ENCODE measurements at places on chromosomes 1 and 21.

GRCh38 chr1:40133312-40133665 is 27.9 kb upstream of the RLF start:
- no peak for DNase-seq

- no peak for DNase-seq
Measured at GRCh38 chr1:201634261-201634660, 95.3 kb downstream of the NAV1 start.

- DNase-seq: peak; percentile 60
Measured at GRCh38 chr1:218475275-218475674, 130.1 kb downstream of the TGFB2 start.

GRCh38 chr1:93666613-93667384 is 14.8 kb downstream of the BCAR3 start:
- DNase-seq: peak; percentile 67

- DNase-seq: peak; percentile 78
Measured at GRCh38 chr1:212162635-212163034, 122.6 kb upstream of the PPP2R5A start.

- DNase-seq: peak; percentile 2
Measured at GRCh38 chr1:158248118-158248517, 6.1 kb upstream of the CD1A start.

DNA sequence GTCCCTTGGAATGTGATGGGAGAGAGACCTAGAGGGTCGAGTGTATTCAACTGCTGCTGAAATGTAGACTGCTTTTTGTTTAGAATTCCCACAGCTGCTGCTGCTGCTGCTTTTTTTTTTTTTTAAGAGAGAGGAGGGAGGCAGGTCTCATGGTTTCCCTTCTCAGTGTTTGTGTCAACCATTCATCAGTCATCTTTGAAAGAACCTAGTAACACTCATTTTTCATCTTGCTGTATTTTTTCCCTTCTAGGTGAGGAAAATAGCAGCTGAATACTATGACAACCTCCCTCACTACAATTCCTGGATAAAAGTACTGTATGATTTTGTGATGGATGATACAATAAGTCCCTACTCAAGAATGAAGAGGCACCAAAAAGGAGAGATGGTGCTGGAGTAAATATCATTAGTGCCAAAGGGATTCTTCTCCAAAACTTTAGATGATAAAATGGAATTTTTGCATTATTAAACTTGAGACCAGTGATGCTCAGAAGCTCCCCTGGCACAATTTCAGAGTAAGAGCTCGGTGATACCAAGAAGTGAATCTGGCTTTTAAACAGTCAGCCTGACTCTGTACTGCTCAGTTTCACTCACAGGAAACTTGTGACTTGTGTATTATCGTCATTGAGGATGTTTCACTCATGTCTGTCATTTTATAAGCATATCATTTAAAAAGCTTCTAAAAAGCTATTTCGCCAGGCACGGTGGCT is 9.2 kb downstream of the DEGS1 start:
- DNase-seq: no peak

DNA sequence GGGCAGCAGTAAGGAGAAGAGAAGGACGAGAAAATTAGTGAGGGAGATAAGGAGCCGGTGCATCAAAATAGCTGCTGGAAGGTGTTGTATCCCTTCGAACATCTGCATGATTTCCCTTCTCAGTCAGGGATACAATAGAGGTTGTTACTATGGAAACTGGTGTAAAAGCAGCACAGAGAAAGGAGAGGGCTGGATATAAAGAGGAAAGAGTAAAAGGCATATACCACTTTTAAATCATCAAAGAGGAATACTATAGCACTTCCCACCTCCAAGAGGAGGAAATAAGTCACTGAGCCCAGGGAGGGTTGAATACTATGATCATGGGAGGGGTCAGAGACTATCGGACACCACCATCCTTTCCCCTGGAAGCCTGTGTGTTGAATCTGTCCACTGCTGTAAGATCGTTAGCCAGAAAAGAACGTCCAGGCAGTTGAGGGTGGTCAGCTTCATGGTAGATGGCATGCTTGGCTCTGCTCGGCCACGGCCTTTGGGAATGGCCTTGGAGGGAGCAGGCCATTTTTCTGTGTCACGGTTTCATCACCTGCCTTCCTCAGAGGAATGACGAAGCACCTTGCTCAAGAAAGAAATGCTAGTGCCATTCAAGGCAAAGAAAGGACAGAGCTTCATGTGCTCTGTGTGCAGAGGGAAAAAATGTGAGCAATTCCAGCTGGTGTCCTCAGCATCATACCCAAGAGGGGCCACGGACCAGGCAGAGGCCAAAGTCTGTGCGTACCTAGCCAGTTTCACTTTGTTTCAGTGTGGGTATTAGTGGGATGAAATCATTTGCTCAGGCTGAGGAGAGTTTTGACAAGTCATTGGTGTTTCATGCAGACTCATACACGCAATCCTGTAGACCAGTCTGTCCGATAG is 64.2 kb downstream of the IRF2BP2 start:
- peak; percentile 46 for DNase-seq

- DNase-seq: no peak
Measured at GRCh38 chr1:16920951-16921350, 780 bp upstream of the CROCC start.

- no peak for DNase-seq
Measured at GRCh38 chr1:25711555-25712298, 88.3 kb upstream of the SELENON start.

- DNase-seq: peak; percentile 51
Measured at GRCh38 chr1:64895500-64895899, 70.8 kb downstream of the JAK1 start.

DNA sequence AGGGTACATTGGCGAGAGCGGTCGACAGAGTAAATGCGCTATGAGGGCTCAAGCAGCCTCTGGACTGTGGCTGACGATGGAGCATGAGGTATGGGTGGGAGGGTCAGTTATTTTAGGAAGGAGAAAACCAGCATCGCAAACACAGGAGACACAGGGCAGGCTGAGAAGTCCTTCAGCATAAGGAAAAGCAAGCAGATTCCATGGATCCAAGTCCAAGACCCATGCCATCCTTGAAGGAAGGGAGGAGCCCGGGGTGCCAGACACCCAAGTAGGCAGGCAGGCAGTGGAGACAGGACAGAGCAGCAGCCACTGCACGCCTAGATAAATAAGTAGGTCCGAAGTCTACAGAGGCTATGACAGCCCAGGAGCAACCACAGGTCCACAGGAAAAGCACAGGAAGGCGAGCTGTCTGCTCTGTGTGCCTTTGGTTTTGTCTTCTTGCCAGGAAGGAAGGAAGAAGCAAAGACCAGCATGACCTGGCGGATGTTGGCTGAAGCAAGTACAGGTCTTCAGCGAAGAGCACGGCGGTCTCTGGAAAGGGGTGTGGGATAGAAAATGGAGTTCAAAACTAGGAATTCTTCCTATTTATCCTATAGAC is 76.4 kb upstream of the SLC45A1 start:
- DNase-seq: no peak

DNA sequence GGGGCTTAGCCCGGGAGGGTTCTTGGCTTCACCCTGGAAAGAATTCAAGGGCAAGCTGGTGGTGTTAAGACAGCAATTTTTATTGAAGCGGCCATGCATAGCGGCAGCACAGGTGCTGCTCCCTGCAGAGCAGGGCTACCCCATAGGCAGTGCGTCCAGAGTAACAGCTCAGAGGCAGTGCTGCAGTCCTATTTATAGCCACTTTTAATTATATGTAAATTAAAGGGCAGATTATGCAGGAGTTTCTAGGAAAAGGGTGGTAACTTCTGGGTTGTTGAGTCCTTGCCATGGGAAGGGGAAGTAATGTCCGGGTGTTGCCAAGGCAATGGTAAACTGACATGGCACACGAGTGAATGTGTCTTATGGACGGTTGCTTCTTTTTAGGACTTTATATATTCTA is 57.0 kb downstream of the VPS26C start:
- DNase-seq: no peak

GRCh38 chr1:211708006-211708405 is 32.6 kb upstream of the NEK2 start:
- no peak for DNase-seq

GRCh38 chr1:94218332-94218731 is 19.1 kb downstream of the ARHGAP29 start:
- no peak for DNase-seq

DNA sequence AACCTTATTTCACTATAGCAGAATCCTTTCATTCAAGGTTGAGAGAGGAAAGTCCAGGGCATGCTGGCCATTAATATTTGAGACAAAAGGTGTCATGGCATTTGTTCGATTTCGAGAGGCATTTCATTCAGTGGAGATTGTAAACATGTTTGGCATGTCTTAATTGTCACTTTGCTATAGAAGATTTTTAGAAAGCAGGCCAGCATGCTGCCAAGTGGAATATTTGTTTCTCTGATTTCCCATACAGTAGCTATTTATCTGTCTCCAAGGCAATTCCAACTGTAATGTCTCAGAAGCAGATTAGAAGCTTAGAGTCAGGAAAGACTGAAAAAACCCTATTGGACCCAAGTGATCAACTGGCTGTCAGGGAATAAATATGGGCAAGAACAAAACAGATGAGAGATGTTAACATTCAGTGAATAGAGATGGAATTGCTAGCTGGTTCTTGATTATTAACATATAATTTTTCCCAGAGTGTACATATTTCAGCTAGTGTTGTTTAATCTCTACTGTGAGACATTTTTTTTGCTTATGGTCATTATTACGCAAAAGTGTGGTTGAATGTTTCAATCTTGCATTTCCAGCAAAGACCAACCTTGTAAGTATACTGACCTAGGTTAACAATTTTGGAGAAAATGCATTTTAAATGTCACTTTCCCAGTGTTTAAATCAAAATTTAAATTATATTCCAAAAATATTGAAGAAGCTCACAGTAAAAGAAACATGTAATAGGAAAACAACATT is 174.6 kb downstream of the KCNK2 start:
- DNase-seq: no peak

GRCh38 chr1:201649761-201650622 is 111.1 kb downstream of the NAV1 start:
- no peak for DNase-seq

GRCh38 chr1:168225476-168226190 is at the start of gene SFT2D2:
Gene SFT2D2 (plus strand): TSS chr1:168226004. CDS start chr1:168226080, 76 bp downstream.
- DNase-seq: peak; percentile 60

DNA sequence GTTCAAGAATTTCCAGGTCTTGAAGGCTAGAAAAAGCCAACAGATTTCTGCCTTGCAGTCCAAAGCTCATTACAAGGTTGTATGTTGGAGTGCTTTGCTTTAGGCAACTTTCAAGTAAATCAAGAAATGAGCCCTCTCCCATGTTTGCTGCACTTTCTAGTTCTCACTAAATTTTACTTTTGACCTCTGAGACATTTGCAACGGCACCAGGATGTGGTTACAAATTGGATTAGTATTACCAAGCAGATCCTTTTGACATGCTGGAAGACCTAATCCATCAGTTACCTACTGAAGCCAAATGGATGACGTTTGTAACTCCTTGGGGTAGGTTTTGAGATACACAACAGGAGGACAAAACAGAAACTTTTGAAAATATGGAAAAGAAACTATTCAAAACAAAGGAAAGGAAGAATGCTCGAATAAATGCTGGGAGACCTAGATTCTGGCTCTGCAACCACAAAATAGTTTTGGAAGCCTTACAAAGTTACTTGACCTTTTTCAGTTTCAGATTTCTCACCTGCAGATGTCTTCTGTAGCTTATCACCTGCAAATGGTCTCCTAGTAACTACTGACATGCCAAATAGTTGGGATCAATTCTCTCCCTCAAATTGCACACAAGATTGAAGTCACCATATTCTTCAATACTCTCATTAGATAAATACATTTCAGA is 251.7 kb upstream of the ADGRL2 start:
- no peak for DNase-seq

DNA sequence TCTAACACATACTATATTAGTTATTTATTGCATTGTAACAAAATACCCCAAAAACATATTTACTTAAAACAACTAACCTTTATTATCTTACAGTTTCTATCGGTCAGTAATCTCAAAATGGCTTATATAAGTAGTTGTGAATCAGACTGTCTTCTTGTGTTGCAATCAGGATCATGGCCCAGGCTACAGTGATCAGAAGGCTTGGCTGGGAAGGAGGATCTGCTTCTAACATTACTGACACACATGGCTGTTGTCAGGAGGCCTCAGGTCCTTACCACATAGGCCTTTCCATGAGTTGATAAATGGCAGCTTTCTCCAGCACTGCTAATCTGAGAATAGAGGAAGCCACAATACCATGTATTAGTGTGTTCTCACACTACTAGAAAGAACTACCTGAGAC is 33.7 kb downstream of the CFH start:
- no peak for DNase-seq

DNA sequence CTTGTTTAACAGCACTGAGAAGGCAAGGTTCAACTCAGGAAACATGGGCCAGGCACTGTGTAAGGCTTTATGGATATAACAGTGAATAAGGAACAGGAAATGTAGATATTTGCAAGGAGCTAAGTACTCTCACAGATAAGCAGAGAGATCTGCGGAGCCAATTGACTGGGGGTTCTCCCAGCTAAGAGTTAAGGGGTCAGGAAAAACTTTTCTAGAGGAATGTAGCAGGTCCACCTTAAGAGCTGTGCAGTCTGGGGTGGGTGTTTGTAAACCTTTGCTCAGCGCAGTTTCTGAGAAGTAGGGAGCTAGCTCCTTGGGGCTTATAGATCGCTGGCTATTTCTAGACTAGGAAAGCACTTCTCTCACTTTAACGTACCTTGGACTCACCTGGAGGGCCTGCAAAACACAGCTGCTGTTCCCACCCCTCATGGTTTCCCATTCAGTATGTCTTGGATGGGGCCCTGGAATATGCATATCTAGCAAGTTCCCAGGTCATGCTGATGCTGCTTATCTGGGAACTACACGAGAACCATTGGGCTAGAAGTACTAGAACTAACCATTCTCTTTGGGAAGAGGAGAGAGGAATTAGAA is 51.7 kb downstream of the TLCD4 start:
- DNase-seq: no peak

GRCh38 chr1:213138391-213138790 is 87.3 kb downstream of the RPS6KC1 start:
- DNase-seq: no peak

DNA sequence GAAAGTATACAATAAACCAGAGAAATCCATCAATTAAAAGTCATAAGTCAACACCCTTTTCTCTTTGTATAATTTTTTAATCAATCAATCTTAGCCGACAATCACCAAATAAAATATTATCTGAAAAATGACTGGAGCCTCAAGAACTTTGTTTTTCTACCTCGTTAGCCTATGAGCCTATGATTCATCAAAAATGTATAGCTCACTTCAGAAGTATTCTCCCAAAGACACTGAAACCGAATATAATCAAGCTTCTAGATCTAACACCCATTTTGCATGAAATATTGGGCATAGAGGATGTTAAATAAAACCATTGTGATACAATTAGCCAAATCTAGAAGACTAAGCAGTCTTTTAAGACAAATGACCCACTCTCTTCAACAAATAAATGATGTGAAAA is 17.8 kb upstream of the RSBN1 start:
- no peak for DNase-seq

All from renal cortical epithelial cell (primary cell).